ENCODE measurements at places on chromosomes 12 and 14. TPM values are rescaled to one million over a fixed set of nuclear protein-coding genes. Genes with fewer than 3 reads are reported as not detected.

The SUPT16H gene
- 49.0 TPM for total RNA-seq

The OXA1L gene
- total RNA-seq, result 99.8 TPM

The PTHLH gene
- 3.0 TPM for total RNA-seq

- no peak overlapping the region for H3K4me3 ChIP-seq
- DNase-seq, result no peak
- H3K36me3 ChIP-seq, result no peaks in the 10 kb centered on the region
Observed at GRCh38 chr14:78524196-78524595, 354.0 kb downstream of the NRXN3 start.

GRCh38 chr14:99327050-99327449, 55.1 kb upstream of the BCL11B start:
- no peaks in the 10 kb centered on the region for H3K36me3 ChIP-seq
- H3K4me1 ChIP-seq, result no peaks in the 10 kb centered on the region
- DNase-seq, result no peak
- H3K27me3 ChIP-seq, result no peaks in the 10 kb centered on the region
- no peak overlapping the region for H3K4me3 ChIP-seq

- no peaks in the 10 kb centered on the region for H3K27me3 ChIP-seq
- H3K27ac ChIP-seq, result no peak overlapping the region
- H3K36me3 ChIP-seq, result no peaks in the 10 kb centered on the region
- peak; percentile 1 for DNase-seq
- no peak overlapping the region for H3K4me3 ChIP-seq
- H3K4me1 ChIP-seq, result no peaks in the 10 kb centered on the region
Observed at GRCh38 chr12:125533434-125534029, 468.3 kb downstream of the AACS start.

DNA sequence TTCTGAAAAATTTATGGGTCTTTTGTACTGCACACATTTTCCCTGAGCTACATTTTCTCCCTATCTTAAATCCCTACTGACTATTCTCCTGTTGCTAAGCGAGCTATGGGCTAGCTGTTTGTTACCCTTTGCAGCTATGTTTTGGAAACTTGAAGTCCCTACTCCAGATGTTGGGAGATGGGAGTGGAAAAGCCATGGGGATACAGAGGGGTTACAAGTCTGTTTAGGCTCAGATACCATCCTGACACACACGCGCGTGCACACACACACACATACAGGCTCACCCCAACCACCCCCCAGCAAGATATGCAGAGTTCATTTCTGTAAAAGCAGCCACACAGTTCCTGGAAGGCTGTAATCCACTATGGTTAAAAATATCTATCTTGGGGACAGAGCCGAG, 15.8 kb downstream of the ATP5MC2 start:
- H3K4me1 ChIP-seq, result peaks cover 13% of the 10 kb centered on the region
- H3K36me3 ChIP-seq, result peaks cover 4% of the 10 kb centered on the region
- H3K27ac ChIP-seq, result peak overlapping the region; percentile 87
- no peak overlapping the region for H3K4me3 ChIP-seq
- DNase-seq, result peak; percentile 19

DNA sequence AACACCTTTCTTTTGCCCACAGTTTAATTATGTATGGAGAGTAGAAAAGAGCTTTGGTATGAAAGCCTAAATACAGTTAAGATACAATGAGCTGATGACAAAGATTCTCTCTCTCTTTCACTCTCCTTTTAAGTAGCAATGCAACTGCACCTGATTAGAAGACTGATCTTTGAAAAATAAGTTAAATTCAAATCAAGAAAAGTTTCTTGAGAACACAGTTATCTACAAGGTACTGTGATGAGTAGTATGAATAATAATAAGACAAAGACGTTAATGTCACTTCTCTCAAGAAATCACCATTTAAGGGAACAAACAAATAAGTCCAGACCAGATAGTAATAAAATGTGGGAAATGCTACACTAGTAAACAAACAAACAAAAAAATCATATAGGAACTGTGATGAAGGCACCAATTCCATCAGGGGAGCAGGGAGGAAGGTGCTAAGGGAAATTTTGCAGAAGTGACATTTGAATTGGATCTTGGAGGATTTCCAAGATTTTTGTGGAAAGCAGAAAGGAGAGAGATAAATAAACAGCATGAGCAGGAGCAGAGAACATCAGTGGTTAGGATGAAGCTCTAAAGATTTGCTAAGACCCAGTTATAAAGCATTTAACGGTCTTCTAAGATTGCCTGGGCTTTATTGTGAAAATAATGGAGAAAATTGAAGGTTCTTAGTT, 65.2 kb upstream of the STK38L start:
- no peak overlapping the region for H3K4me3 ChIP-seq
- DNase-seq, result no peak
- H3K36me3 ChIP-seq, result no peaks in the 10 kb centered on the region
- no peaks in the 10 kb centered on the region for H3K27me3 ChIP-seq
- H3K4me1 ChIP-seq, result no peaks in the 10 kb centered on the region
- peak overlapping the region; percentile 77 for H3K27ac ChIP-seq

DNA sequence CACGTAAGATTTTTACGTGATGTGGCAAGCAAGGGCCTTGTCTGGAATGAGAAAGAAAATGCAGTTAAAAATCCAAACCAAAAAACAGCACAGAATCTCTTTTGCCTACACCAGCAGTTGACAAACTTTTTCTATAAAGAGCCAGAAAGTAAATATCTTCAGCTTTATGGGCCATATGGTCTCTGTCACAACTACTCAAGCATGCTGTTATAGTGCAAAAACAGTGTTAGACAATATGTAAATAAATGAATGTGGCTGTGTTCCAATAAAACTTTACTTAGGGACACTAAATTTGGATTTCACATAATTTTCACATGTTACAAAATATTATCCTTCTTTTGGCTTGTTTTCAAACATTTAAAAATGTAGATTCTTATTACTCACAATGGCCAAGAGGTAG, 6.2 kb upstream of the ELK3 start:
- H3K4me3 ChIP-seq, result no peak overlapping the region
- peaks cover 18% of the 10 kb centered on the region for H3K4me1 ChIP-seq

GRCh38 chr12:40819436-40820108, 127.3 kb downstream of the CNTN1 start:
- no peak overlapping the region for H3K4me3 ChIP-seq
- no peaks in the 10 kb centered on the region for H3K27me3 ChIP-seq
- H3K36me3 ChIP-seq, result no peaks in the 10 kb centered on the region
- no peak overlapping the region for H3K27ac ChIP-seq

DNA sequence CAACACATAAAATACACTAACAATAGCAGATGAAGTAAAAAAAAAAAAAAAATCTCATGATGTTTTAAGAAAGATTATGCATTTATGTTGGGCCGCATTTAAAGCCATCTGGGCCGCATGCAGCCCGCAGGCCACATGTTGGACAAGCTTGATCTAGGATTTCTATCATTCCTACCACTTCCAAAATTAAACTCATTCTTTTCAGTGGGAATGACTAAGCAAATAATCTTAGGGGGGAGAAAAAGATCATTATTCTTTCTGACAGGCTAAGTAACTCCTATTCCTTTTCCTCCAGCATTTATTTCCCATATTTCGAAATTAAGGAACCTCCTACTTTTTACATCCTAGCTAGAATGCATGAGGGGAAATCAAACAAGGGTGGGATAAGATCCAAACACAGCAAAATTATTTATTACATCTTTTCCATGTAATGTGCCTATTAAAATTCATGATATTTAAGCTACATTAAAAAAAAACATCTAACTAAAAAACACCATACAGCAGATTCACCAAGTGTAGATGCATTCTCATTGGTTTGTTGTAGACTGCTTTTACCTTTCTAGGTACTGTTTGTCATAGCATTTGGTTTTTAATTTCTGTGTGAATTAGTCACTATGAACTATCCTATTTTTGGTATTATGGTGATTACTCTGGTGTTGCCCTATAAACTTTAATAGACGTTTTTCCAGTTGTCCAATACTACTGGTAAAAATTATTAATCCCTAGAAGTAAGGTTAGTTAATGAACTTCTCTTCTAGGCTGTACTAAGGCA, 76.1 kb downstream of the RASSF8 start:
- no peak overlapping the region for H3K4me3 ChIP-seq
- no peaks in the 10 kb centered on the region for H3K27me3 ChIP-seq
- H3K27ac ChIP-seq, result no peak overlapping the region
- no peaks in the 10 kb centered on the region for H3K36me3 ChIP-seq
- peaks cover 32% of the 10 kb centered on the region for H3K4me1 ChIP-seq
- DNase-seq, result no peak

DNA sequence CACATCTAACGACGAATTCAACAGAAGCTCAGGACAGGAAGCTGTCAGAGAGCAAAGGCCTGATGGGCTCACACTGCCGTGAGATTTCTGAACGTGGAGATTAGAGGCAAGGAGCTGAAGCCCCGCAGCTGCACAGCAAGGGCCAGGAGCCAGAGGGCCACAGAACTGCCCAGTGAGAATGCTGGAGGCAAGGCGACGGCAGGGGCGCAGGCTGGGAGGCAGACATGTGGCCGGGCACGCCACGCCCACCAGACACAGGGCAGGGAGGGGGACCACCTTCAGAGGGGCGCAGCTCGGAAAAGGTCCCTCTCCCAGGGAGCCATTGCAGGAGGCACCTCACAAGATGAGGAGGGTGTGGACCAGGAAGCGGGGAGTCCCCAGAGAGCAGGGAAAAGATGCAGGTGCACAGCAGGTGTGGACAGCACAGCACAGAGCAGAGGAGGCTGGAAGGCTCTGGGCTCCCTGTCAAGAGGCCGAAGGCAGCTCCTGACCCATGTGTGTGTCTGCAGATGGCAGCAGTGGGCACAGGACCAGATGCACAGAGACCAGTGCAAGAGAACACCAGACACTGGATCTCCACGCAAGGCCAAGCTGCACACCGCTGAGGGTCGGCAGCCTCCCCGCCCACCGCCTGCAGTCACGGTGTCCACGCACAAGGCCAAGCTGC, 23.0 kb downstream of the BTBD6 start:
- no peak for DNase-seq
- peaks cover 6% of the 10 kb centered on the region for H3K36me3 ChIP-seq
- H3K27me3 ChIP-seq, result no peaks in the 10 kb centered on the region
- H3K4me3 ChIP-seq, result no peak overlapping the region

GRCh38 chr14:69620981-69621380, 9.6 kb downstream of the SUSD6 start:
- H3K4me1 ChIP-seq, result peaks cover 15% of the 10 kb centered on the region
- H3K4me3 ChIP-seq, result no peak overlapping the region
- H3K27ac ChIP-seq, result no peak overlapping the region
- no peak for DNase-seq

DNA sequence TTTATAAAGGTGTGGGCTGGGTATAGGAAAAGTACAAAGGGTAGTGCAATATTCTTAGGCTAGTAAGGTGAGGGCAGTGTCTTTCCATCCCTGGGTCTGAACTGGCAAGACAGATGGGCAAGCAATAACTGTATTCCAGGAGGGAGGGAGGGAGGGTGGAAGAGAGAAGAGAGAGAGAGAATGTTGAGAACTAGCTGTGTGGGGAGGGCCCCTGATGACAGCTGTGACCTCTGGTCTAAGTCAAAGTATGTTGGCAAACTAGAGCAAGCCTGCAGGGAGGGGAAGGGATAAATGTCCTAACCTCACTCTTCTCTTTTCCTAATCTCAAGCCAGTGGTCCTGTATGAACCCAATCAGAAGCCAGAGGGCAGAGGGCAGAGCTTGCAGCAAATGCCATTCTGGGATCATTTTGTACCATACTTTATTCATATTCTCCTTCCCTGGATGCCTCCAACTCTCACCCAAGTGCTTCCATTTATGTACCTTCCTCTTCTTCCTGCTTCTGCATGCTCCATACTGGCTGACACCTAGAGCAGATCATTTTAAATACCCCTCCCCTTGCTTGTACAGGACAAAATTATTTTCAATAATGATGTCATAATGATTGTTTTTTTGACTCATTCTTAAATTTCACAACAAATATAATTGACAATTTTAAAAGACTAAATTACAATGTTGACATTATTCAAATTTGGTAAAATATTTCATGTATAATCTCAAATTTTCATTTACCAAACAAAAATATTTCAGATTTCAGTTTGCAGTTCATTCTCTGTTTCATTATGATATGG, 75.9 kb downstream of the AKAP6 start:
- H3K4me1 ChIP-seq, result peaks cover 10% of the 10 kb centered on the region
- H3K4me3 ChIP-seq, result no peak overlapping the region
- H3K27me3 ChIP-seq, result no peaks in the 10 kb centered on the region
- DNase-seq, result no peak

GRCh38 chr14:28676479-28676878, 90.1 kb upstream of the FOXG1 start:
- no peak for DNase-seq
- no peak overlapping the region for H3K27ac ChIP-seq
- H3K36me3 ChIP-seq, result no peaks in the 10 kb centered on the region
- no peak overlapping the region for H3K4me3 ChIP-seq
